ENCODE measurements at places on chromosomes 5 and 9. TPM values are rescaled to one million over a fixed set of nuclear protein-coding genes. Genes with fewer than 3 reads are reported as not detected.

RAPGEF1 gene
- 22.9 TPM for total RNA-seq

CCL19 gene
- not detected for total RNA-seq

HK3 gene
- total RNA-seq, result not detected

FBP2 gene
- not detected for total RNA-seq

PAX5 gene
- not detected for total RNA-seq

PCDHB2 gene
- 0.32 TPM for total RNA-seq

VLDLR gene
- total RNA-seq, result 4.7 TPM

SPTLC1 gene
- total RNA-seq, result 110 TPM

ZMYND19 gene
- 18.0 TPM for total RNA-seq

SPATA31D4 gene
- total RNA-seq, result not detected

SLC28A3 gene
- total RNA-seq, result 0.43 TPM
